ENCODE measurements at places on chromosomes 5 and 9.

DNA sequence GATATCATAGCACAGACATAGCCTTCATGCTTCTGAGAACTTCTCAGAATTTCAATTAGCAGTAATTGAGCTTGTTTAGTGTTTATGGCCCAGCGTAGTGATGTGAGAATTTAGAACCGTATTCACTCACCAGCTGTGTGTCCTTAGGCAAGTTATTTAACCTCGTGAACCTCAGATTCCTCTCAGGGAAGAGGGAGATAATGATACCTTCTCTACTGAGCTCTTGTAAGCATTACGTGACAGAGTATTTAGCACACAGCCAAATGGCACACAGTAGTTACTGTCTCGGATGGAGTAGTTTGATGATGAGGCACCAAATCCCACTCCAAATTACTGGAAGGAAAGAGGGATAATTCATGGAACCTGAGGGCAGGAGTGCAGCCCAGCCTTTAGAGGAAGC is 429.3 kb downstream of the CCDC171 start:
- no peak for DNase-seq

DNA sequence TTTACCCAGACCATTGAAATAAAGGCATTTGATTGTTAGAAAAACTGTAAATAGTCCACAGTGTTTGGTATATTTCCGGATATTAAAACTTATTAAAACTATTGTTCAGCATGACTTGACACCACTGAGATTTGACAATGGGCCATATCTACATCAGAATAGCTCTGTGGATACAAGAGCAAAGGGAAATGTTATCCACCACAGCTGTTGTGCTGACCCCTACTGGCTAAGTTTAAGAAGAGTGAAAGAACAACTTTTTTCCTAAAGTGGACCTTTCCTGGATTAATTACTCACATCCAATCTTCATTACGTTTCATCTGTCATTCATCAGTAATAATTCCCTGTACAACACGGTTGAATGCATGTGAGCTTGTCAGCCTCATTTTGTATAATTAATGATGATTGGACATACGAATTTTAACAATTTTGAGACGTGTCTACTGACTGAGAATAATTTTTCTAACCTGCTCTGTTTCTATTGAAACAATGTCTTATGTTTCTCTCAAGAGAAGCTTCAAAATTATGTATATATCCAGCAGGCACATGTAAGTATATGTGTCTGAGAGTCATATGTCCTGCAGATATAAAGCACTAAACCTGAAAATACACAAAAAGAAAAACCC is 1952.6 kb downstream of the MAT2B start:
- DNase-seq = peak; percentile 42

- DNase-seq = peak; percentile 44
These were observed 15.4 kb upstream of the C5orf47 start for GRCh38 chr5:173973616-173973969.

- no peak for DNase-seq
These were observed 5.2 kb upstream of the ALDOB start for GRCh38 chr9:101440714-101441230.

DNA sequence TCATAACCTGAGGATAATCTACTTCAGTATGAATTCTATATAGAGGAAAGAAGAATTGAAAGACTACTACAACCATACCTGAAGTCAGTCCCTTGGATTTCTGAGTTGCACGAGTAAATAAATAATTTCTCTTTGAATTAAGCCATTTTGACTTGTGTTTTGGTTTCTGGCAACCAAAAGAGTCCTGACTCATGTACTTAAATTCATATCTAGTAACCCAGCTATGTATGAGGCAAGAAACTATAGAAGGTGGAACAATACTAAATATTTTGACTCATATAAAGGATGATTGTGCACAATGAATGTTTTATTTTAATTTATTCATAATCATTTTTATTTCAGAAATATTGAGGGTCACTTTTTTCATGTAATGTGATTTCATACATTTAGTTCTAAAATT is 276.8 kb downstream of the MEF2C start:
- no peak for DNase-seq

DNA sequence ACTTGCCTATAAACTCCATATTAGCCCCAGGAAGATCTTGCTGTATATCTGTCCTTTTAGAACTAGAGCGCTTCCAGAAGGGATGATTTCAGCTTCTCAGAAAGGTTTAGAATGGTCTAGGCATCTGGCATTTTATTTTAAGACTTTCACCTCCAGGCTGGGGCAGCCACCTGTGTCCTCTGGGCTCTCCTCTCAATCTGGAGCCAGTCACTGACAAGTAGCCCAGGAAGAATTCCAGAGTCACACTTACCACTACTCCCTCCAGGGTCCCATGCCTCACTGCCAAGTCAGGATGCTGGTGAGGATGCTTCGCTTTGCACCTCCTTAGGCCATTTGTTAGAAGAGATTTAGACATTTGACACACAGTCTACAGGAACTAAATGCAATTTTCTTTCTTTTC is 20.8 kb downstream of the B4GALT1 start:
- DNase-seq = no peak
